Activated CD8-positive, alpha-beta memory T cell treated with anti-CD3 and anti-CD28 coated beads for 4 hours (primary cell): ENCODE measurements at places on chromosomes 2 and 18.

DNA sequence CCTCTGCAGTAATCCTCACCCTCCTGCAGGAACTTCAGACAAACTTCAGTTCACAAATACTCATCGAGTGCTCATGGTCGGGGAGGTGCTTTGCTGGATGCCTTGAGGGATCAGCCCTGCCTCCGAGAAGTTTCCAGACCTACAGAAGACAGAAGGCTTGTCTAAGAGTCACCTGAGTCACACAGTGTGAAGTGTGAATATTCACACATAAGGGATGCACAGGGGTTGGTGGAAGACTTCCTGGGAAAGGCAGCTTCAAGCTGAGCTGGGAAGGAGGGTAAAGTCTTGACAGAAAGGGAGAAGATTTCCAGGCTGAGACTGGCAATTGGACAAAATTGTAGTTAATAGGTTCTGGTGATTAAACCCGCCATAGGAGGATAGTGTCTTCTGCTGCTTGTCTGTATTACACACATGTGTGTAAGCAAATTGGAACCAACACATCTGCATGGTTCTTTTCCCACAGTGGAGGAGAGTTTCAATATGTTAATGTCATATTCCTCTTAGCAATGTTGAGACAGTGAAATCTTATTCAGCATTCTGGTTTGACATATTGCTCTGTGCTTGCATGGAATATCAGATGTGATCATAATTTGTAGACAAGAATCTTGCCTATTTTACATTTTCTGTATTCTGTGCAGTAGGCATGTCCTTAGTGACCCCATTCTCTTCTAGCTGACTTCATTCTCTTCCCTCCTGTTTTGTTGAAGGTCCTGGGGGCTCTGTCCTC lies 34.7 kb upstream of the ZNF396 start:
- no peak for DNase-seq

- no peak for DNase-seq
Measured at GRCh38 chr2:81858998-81859397, 1554.4 kb upstream of the LRRTM1 start.

DNA sequence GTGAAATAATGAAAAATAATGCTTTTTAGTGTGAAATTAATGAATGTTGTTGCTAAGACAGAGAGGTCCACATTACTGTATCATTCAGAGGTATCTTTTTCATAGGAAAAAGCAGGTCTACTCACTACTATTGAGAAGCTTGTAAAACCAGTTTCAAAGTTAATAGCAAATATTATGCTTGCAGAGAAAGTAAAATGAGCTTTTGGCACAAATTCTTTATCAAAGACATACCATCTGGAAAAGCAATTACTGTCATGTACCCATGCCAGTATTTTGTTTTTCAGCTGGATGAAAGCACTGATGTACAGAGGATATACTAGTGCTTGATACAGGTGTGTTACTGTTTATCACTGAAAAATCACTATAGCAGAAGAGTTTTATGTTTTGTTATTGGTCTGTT lies 77.5 kb downstream of the NCOA1 start:
- DNase-seq: no peak

GRCh38 chr2:84116143-84116542 lies 342.9 kb downstream of the SUCLG1 start:
- no peak for DNase-seq

DNA sequence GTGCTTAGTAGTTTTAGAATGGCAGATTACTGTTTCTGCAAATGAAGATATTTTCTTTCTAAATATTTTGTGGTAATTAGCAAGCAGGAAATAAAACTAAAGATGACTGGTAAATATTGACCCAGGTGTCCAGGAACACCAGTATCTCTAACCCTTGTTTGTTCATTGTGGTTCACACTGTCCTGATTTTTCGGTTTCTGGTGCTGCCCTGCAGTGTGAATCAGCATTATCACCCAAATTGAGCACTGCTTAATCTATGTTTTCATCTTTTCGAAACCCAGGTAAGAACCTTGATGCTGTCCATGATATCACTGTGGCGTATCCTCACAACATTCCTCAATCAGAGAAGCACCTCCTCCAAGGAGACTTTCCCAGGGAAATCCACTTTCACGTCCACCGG lies 167.4 kb downstream of the CAPN13 start:
- no peak for DNase-seq

DNA sequence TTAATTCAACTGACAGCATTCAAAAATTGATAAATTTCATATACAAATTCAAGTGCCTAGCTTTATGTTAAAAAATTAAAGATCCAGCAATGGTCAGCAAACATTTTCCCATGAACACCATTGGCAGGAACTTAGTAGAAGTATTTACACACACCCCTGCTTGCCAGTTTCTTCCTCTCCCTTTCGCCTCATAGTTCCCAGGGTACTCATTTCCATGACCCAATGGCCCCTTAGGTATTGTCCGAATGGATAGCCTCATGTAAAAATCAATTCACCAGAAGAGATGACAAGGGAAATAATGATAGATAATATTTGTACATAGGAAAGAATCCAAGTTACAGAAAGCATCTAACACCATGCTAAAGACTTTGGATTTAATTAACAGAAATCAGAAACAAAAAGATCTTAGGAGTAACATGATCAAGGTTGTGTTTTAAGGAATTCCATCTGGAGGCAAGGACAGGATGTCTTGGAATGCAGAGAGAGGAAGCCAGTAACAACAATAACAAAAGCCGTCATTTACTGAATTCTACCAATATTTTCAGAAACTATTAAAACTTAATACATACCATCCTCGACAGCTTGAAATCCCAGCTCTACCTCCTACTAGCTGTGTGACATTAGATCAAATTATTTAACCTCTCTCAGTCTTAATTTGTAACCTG lies 423.0 kb downstream of the IRS1 start:
- DNase-seq: no peak

- DNase-seq: no peak
Measured at GRCh38 chr2:211439011-211439410, 882.6 kb downstream of the CPS1 start.

- DNase-seq: no peak
Measured at GRCh38 chr18:26103579-26103978, 13.2 kb upstream of the SS18 start.

DNA sequence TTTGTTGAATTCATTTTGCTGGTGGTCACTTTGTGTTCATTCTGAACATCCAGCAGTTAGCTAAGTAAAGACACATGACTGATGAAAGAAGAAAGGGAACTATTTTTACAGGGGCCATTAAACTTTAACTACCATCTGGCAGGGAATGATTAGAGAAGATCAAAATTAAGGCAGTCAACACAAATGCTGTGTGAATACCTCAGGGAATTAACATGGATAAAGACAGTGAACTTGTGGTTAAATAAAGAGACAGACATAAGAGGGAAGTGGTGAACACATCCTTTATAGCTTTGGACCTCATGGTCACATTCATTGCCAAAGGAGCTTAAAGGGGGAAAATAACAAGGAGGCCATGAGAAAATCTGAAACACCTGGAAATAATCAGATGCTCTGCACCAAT lies 52.6 kb upstream of the ATP5MC3 start:
- DNase-seq: no peak

- DNase-seq: no peak
Measured at GRCh38 chr2:98142106-98142791, 55.3 kb downstream of the VWA3B start.

GRCh38 chr2:121076885-121077549 lies 208.0 kb downstream of the TFCP2L1 start:
- DNase-seq: peak; percentile 11

DNA sequence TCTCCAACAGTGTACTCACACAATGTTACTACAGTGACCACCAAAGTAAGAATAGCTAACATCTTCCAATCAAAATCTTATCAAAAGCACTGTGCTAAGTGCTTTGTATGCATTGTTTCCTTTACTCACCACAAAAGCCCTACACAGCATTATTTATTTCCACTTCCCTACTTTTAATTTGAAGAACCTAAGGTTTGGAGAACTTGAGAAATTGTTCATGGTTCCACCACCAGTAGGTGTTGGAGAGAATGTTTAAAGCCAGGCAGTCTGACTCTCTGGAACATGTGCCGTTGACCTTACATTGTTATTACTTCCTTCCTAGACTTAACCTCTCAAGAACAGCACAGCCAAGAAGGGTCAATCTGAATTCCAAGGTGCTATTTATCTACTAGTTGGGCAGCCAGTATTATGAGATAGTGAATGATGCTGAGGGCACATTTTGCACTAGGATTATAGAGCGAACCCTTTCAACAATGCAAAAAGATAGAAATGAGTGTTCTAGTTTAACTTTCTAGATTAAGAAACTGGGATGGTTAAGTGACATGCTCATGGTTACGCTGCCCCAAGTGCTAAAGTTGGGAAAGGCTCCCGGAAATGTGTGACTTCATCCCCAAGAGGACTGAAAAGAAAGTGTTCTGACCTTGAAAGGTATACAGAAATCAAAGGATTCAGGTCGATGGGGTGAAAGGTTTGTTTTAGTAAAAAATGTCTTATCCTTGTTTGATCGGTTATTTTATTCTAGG lies 55.2 kb upstream of the FAM136A start:
- DNase-seq: no peak

DNA sequence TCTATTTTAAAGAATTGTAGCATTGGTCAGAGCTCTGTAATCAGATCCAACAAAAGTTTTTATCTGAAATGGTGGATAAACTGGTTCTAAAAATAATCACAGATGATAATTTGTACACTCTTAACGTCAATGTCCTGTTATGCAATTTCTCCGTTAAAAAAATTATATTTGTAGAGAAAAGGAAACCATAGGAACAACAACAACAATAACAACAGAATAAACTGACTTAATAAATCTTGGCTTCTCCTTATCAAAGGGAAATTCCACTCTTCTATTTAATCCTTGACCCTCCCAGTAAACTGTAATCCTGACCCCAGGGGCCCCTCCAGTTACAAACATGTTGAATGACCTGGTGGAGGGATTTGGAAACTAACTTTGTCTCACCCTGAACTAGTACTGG lies 78.6 kb upstream of the ZFP36L2 start:
- no peak for DNase-seq

GRCh38 chr2:201643216-201643890 lies at the start of gene TMEM237:
Gene TMEM237 (minus strand): TSS chr2:201643503. CDS start chr2:201643400, 103 bp downstream.
- DNase-seq: no peak

GRCh38 chr2:151083856-151084795 lies 177.5 kb downstream of the RBM43 start:
- no peak for DNase-seq

DNA sequence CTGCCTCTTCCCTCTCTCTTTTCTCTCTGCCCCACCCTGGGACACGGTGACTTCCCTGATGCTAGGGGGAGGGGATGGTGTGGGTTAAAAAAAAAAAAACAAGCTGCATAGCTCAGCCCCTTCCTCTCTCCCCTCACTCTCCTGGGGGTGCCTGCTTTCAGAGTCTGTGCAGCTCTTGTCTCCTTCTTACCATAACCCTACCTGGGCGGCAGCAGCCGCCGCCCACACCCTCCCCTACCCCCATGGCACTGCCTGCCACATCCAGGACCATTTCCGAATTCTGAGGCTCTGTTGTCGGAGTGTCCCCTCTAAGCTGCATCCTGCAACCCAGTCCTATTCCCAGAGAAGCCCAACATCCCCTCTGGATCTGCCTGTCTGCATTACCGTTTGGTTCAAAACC lies 16.0 kb downstream of the TTC32 start:
- DNase-seq: no peak

DNA sequence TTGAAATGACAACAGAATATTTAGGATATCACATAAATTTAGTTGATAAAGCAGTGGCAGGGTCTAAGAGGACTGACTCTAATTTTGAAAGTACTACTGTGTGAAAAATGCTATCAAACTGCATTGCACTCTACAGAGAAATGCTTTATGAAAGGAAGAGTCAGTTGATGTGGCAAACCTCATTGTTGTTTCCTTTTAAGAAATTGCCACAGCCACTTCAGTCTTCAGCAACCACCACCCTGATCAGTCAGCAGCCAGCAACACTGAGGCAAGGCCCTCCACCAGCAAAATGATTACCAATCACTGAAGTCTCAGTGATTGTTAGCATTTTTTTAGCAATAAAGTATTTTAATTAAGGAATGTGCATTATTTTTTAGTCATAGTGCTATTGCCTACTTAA lies 488.7 kb upstream of the SLC39A10 start:
- no peak for DNase-seq

DNA sequence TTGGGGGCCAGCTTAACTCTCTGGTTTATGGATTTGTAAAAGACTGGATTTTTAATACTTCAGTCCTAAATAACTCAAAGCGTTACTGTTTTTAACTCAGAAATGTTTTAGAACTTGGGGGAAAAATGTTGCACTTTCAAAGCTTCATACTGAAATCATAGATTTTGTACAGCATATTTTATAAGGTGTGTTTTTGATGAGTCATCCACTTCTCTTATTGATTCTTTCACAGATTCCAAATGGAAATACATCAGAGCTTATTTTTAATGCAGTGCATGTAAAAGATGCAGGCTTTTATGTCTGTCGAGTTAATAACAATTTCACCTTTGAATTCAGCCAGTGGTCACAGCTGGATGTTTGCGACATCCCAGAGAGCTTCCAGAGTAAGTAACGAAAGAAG lies 28.9 kb downstream of the MALT1 start:
- no peak for DNase-seq

DNA sequence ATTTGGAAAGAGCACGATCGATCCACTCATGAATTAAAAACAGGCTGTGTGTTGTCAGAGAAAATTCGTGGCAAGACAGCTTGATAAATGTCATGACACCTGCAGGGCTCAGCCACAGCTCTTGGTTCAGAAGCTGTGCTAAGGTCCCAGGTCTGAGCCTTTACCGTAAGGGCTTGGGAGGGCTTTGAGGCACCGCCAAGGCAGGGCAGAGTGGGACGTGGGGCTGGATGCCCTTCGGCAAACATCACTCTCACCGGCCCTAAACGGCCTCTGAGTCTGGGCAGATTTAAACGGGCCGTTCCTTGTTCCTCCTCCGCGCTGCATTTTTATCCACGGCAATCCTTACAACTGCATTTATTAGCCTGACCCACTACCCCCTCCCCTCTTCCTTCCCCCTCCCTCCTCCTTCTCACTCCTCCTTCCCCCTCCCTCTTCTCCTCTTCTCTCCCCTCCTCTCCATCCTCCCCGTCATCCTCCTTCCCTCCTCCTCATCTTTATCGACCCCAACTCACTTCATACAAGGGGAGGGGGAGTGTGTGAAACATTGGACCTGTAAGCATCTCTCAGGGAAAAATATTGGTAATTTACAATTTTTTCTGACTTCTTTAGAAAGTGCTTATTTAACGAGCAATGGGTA lies 33.9 kb downstream of the MBP start:
- DNase-seq: no peak

DNA sequence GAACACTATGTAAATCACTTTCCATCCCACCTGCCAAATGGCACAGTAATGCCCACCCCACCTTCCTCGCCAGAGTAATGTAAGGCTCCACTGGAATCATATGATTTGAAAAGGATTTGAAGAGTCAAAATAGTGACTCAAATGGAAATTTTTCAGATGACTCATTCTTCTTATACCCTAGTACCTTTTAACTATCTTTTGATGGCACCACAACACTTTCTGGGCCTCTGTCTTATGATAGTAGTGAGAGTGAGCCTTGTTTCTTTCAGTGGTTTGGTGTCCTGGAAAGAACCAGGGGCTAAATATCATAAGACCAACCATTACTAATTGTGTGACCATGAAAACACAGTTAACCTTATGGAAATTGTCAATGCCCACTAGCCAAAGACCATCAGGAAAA lies 235.4 kb upstream of the SLC14A2 start:
- no peak for DNase-seq
